A549 treated with CpdA at 1 μM for 4 hours (cell line): ENCODE measurements at places on chromosomes 16 and 17. TPM values are rescaled to one million over a fixed set of nuclear protein-coding genes. Genes with fewer than 3 reads are reported as not detected.

Gene MYOCD
- total RNA-seq = 0.96 to 2.4 TPM (median 1.7 TPM) in 5 replicates

Gene SCIMP
- total RNA-seq = not detected in 5 replicates

Gene PPY
- not detected in 5 replicates for total RNA-seq

Gene KRTAP2-1
- not detected in 5 replicates for total RNA-seq
